ENCODE measurements at places on chromosomes 6 and 20. TPM values are rescaled to one million over a fixed set of nuclear protein-coding genes. Genes with fewer than 3 reads are reported as not detected.

DNA sequence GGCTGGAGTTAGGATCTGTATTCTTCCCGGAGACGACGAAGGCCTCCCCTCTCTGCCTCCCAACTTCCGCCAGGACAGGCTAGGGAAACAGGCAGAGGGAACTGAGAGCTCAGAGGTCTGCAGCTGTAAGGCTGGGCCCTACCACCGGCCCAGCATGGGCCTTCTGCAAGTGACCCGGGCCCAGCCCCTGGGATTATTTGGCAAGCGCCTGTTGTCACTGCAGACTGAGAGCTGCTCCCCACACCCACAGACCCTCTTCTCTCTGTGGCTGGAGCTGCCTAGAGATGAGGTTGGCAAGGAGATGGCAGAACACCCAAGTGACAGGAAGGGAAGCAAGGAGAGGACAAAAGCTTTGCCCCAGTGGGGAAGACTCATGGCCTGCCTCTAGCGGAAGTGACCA is 212.6 kb downstream of the ZDHHC14 start:
- no peak for DNase-seq

Gene MROH8
- total RNA-seq = 0.78 TPM

DNA sequence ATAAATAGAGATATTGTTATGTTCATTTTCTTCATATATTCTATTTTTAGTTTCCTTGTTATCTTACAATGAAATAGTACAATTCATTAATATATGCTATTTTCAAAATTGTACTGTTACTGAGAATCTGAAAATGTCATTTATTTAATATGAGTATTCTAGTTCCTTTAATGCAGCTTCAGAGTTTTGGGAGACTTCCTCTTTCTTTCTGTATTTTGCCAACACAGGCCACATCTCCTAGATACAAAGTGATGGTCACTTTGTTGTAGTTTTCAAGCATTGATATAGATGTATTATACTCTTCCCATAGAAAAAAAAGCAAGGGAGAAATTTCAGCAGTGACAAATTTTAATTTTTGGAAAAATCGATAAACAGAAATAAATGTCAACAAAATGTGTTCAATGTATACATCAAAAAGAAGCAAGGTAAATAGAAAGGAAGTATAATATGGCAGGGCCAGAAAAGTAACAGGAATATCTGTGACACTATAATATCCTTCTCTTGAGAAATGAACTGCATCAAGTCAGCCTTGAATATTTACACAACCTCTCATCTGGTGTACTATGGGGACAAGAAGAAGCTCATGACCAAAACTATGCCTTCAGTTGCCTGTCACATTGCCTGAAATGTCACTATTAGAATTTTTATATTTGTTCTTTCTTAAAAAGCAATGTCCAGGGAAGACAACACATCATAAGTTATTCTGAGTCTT is 396.0 kb downstream of the TBC1D32 start:
- no peak for DNase-seq

Gene ABHD16B
- total RNA-seq = not detected

DNA sequence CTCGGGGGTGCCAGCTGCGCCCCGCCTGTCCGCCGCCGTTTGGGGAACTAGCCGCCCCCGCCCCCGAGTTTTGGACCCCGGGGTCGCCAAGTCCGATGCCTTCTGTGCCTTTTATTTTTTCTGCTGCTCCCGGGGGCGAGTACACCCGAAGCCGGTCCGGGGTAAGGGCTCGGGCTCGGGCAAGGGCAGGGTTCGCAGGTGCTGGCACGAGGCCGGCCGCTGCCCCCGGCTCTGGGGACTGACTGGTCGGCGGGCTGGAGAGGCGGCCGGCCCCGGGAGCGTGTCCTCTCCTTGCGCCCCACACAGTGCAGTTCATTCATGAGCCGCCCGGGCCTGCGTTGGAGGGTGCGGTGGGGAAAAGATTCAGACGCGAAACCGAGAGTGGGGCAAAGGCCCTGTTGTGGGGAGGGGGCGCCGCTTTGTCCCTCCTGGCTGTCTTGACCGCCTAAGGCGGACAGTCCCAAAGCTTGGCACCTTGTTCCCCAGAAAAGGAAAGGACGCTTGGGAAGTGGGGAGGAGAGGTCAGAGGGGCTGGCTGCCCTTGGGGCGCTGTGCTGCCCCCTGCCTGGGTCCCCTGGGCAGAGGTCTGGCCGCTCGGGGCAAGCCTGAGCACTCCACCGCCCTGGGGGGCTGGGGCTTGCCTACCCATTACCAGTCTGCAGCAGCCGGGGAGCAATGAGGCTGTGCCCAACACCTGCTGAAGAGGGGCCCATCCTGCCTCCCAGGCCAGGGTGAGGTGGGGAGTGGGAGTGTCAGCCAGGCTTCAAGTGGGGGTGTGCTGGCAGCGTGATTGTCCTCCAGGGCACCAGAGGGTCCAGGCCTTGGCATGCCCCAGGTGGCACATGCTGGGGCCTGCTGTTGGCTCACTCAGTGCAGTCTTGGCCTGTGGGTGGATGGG is 915 bp downstream of the TMEM63B start:
- DNase-seq = peak; percentile 60

- no peak for DNase-seq
These were observed 31.3 kb upstream of the MYLIP start for GRCh38 chr6:16097382-16098171.

DNA sequence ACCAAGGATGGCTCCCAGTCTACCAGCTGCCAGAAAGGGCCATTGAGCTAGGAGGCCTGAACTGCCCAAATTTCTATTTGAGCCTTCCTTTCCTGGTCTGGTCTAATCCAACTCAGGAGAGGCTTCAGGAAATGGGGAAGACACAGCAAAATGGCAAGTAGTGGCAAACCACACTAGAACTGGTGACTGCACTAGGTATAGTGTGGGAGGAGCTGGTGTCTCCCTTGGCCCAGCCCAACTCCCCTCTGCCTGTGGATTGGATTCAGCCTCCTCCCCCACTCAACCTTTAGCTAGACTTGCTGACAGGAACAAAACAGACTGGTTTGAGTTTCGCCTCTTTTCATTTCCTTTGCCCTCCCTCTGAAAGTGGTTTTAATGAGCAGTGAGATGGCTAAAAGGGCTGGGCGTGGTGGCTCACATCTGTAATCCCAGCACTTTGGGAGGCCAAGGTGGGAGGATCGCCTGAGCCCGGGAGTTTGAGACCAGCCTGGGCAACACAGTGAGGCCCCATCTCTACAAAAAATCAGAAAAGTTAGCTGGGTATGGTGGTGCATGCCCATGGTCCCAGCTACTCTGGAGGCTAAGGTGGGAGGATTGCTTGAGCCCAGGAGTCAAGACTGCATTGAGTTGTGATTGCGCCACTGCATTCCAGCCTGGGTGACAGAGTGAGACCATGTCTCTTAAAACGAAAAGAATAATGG is 17.5 kb downstream of the MRPS18A start:
- DNase-seq = no peak

- DNase-seq = peak; percentile 35
These were observed 646 bp downstream of the HMGA1 start for GRCh38 chr6:34237316-34237721.

GRCh38 chr6:140414966-140415620 is 1040.6 kb upstream of the CITED2 start:
- DNase-seq = no peak

Gene PSORS1C1
- 1.6 TPM for total RNA-seq

- no peak for DNase-seq
These were observed 1515.4 kb upstream of the DEFB115 start for GRCh38 chr20:29741894-29742698.

GRCh38 chr6:137498481-137499190 is 4.4 kb upstream of the OLIG3 start:
- DNase-seq = no peak

DNA sequence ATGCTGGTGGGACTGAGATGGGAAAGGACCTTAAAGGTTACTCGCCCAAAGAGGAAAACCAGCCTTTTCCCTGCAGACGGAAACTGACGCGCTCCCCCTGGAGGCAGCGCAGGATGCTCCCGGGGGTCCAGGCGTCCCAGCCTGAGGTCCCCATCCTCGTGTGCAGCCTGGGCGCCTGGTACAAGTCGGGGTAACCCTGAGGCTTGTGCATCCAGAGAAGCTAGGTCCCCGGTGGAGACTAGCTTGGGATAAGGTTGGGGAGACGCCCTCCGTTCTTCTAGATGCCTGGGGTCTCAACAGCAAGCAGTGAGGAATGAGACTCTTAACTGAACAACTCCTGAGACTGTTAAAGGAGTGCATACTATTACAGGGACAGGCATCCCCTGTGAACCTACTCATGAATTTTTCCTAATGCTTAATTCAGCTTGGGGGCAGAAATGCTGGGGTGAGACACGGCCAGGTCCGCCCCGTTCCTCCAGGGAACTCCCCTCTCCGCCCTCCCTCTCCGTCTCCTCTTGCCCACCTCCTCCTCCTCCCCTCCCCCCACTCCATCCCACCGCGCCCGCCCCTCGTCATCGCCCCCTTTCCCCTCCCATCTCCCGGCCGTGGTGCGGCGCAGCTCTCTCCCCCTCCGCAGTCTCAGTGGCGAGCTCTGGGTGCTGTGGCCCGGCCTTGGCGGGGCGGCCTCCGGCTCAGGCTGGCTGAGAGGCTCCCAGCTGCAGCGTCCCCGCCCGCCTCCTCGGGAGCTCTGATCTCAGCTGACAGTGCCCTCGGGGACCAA is at the start of gene PRSS35:
TSS of gene PRSS35 (plus strand) at position 634 of the 781 bp plus-strand sequence. CDS start 10,908 bp downstream, outside the sequence.
- DNase-seq = peak; percentile 29

GRCh38 chr20:58715801-58716475 is 23.3 kb downstream of the NPEPL1 start:
- no peak for DNase-seq

- peak; percentile 24 for DNase-seq
These were observed at the start of gene PXDC1 for GRCh38 chr6:3751077-3751729. Gene PXDC1, minus strand, starts transcription at chr6:3751713. Its CDS starts 182 bp downstream, at chr6:3751531.

- DNase-seq = no peak
These were observed 127.6 kb upstream of the TFAP2D start for GRCh38 chr6:50585441-50586330.

Gene KCNK17
- 2.3 TPM for total RNA-seq

GRCh38 chr20:57703013-57703412 is 6.8 kb downstream of the PMEPA1 start:
- no peak for DNase-seq

GRCh38 chr6:38151580-38152500 is 332.3 kb downstream of the ZFAND3 start:
- DNase-seq = no peak

- no peak for DNase-seq
These were observed 8.0 kb upstream of the RTF2 start for GRCh38 chr20:56460459-56460858.

All from body of pancreas (tissue), 4 donors.